Stimulated activated CD4-positive, alpha-beta T cell treated with anti-CD3 and anti-CD28 coated beads, TNF-alpha, amount 100 ng/mL, for 4 hours (primary cell): ENCODE measurements at places on chromosomes 3 and 15.

- DNase-seq = no peak
Measured at GRCh38 chr3:10292505-10293419, at the start of gene GHRL. Gene GHRL (minus strand): TSS chr3:10292947. CDS start chr3:10290180, 2,767 bp downstream.

DNA sequence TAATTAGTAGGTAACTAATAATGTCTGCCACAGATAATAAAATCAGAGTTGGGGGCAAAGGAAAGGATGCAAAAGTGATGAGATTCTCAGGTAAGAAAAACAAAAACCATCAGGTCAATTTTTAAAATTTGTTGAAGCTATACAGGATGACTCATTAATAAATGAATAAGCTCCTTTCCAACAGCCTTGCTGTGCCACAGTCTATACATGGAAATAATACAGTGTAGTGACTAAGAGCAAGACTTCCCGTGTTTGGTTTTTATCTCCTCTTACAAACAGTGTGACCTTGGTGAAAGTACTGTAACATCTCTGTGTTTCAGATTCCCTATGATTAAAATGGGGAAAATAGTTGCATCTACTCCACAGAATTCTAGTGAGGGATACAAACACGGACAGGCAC is 331.6 kb downstream of the PYDC2 start:
- DNase-seq = no peak

DNA sequence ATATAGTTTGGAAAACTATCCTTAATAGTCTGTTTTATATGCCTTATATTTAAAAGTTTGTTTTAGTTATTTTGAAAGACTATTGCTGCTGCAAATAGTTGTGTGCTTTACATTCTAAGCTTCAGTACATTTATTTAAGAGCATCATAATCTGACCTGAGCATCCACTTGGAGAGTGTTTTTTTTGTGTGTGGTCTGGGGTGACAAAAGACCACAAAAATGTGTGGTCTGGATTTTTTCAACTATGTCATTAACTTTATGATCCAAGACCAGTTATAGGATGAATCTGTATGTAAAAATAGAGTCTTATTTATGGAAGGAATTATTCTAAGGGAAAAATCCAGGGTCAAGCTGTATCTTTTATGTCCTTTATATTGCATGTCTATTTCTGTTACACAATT is 77.4 kb downstream of the SLTM start:
- DNase-seq = no peak

DNA sequence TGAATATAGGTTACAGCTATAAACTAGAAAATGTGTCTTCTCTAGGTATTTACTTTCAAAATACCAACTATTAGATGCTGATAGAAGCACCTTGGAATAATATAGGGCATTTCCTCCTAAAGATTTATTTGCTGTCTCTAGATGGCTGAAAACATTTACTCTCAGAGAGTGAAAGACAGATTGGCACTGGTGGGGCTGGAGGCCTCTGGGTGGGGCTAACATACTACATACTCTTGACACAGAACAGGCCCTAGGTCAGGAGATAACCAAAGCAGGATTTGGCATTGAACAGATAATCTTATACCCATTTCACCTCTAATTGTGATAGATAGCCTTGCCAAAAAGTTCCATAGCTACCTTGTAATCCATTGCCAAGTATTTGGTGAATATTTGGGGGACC is 253.3 kb upstream of the TBC1D5 start:
- no peak for DNase-seq

- DNase-seq = no peak
Measured at GRCh38 chr15:74032606-74033561, 38.4 kb downstream of the PML start.

- no peak for DNase-seq
Measured at GRCh38 chr15:34986771-34987480, 1.2 kb downstream of the ZNF770 start.

GRCh38 chr3:42572278-42572677 is 9.5 kb downstream of the SEC22C start:
- no peak for DNase-seq

DNA sequence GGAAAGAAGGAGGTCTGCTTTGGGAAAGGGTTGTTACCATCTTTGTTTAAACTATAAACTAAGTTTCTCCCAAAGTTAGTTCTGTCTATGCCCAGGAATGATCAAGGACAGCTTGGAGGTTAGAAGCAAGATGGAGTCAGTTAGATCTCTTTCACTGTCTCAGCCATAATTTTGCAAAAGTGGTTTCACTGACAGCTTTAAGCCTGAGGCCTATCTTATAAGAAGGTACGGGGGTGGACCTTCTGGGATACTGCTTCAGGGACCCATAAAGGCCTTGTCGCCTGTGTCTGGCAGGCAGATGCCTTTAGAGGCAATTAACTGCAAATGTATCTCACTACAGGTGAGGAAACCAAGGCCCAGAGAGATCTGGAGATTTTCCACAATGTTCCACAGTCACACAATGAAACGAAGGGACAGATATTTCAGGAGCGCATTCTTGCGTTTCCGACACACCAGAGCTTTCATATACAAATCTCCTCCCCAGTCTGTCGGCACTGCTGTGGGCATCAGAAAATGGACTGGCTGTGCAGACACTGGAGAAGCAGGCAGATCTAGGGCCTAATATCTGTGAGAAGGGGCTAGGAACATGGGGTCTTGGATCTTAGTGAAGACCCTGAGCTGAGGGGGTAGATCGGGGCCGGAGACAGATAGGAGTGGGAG is 169.5 kb upstream of the SMAD3 start:
- no peak for DNase-seq

- DNase-seq = no peak
Measured at GRCh38 chr15:58401276-58401675, 30.5 kb upstream of the LIPC start.

DNA sequence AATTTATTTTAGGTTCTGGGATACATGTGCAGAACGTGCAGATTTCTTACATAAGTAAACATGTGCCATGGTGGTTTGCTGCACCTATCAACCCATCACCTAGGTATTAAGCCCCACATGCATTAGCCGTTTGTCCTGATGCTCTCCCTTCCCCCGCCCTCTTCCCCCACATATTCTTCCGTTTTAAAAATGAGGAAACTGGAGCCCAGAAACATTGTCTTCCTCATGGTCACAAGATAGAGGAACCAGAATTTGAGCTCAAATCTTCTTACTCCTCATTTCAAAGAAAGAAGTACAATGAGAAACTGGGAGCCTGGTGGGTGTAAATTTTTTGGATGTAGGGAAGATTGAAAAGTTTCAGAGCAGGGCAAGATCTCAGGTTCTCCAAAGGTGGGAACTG is 56.1 kb upstream of the USP3 start:
- DNase-seq = no peak

- DNase-seq = no peak
Measured at GRCh38 chr3:194757647-194758061, 72.0 kb downstream of the FAM43A start.
